Stimulated activated CD8-positive, alpha-beta memory T cell treated with anti-CD3 and anti-CD28 coated beads, Interleukin-2, amount 100 ng/mL, for 48 hours (primary cell): ENCODE measurements at places on chromosomes 3 and 15.

DNA sequence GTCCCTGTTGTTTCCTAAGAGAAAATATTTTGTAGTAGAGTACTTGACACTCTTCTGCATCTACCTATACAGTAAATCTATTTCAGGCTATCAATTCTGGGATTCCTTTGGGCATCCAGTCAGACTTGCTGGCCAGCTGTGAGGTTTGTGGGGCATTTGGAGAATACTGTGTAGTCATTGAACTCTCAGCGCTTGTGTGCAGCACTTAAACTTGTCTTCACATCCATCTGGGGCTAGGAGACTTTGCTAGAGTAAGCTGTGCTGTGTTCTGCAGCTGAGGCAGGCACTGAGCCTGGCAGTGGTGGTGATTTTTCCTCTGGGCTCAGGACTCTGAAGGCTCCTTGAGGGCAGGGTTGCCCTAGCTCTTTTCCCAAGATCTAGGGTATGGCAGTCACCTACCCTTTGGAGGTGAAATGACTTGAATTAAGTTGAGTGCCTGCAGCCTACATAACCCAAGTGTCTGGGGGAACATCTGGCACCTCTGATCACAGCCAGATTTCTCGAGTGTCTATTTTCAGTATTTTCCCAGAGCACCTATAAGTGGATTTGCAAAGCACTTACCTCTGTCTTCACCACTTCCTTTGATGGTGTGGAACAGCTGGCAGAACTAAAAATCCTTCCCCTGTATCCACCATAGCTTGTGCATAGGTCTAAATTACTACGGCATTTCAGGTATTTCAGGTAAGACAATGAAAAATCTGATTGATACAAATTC lies 19.3 kb downstream of the CLSTN2 start:
- no peak for DNase-seq

GRCh38 chr3:45311953-45312801 lies 76.2 kb upstream of the LARS2 start:
- DNase-seq = no peak

- DNase-seq = no peak
Observed at GRCh38 chr3:29344935-29345334, 64.1 kb downstream of the RBMS3 start.

DNA sequence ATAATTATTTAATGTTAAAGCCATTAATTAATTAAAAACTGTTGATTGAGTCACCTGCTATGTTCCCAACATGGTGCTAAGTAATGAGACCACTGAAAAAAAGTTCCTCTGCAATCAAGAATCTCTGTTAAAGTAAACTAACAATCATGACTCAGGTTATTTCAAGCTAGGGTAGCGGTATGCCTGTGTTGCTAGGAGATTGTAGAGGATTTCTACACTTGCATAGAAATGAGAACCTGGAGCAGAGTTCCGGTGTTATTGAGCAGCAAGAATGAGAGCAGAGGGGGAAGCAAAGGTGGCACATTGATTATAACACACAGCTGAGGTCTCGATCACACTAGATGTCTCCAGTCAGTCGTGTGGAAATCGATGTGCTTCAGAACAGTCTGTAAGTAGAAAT lies 41.4 kb downstream of the C3orf85 start:
- DNase-seq = no peak

GRCh38 chr15:43958861-43959330 lies 132.1 kb downstream of the WDR76 start:
- DNase-seq = no peak

- DNase-seq = peak; percentile 24
Observed at GRCh38 chr15:52256366-52256765, 39.2 kb downstream of the MYO5C start.
